Fibroblast of lung (primary cell): ENCODE measurements at places on chromosomes 6 and 20.
A peak's percentile ranks its signal among the peaks of the same experiment; 100 is the strongest.

DNA sequence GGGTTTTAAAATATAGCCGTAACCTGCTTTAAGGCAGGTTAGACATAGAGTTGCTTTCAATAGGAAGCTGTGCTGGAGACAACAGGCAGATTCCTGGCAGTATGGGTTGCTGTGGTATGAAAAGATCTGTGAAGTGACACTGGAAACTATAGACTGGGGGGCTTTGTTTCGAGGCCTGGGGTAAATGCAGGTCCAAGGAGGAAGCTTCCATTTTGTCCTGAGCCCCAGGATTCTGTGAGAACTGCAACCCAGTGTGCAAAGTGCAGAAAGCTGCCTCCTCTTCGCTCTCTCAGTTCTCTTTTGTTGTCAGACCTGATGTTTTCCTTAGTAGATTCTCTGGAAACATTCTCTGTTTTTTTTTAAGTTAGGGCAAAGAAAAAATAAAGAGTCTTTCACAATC lies 86.9 kb downstream of the LYRM4 start:
- DNase-seq, result no peak

DNA sequence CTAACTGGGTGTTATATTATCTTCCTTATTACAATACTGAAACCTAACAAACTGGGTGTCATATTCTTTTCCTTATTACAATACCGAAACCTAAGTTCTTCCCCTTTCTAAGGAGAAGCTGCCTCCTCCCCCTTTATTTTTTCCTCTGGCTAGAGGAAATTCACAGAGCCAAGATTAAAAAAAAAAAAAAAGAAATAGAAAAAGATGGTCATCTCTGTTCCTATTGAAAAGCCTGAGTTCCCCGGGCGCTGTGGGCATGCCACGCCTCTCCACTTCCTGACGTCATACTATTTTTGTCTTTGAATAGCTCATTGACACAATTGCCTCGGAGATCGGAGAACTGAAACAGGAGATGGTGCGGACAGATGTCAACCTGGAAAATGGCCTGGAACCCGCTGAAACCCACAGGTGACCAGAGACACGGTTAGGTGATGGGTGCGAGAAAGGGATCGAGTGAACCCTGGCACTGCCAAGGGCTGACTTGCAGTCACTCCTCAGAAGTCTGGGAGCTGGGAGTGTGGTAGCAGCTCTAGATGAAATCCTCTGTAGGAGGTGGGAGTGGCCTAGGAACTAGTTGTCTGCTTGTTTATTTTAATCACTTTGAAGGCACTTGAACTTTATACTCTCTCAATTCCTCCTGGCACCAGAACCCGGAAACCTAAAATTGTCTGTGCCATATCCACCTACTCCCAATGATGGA lies 82.2 kb upstream of the NAA20 start:
- no peak for DNase-seq

DNA sequence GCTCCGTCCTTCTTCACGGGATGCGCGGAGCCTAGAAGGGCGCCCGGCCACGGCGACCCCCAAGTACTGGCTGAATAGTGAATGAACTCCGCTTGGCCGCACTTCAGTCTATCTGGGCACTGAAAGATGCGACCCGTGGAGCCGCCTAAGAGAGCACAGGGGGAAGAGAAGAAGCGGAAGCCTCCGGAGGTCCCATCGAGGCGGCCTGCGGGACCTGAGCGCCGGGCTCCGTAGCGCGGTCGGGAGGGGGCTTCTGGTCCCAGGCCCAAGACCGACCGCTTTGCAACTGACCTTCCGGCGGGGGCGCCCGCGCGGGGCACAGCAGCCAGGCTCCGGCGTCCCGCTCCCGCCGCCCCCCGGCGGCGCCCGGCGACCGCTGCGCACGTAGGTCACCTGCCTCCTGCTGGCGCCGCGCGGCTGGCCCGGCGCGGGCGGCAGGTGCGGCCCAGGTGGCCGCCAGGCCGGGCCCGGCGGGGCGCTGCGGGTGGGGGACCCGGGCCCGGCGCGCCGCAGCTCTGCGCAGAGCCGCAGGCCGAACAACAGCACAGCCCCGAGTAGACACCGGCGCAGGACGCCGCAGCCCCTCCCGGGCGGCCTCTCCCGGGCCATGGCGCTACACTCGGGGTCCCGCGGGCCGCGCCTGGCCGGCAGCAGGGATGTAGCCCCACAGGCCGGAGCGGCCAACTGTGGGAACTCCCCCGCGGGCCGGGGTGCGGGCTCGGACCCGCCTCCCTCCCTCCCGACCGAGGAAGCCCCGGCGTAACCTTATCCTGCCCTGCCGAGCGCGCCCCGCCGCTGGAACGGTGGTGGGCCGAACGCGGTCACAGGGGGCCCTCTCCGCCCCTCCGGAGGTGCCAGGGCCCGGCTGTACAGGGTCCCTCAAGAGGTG lies at the start of gene METTL24:
Gene METTL24 (minus strand): TSS at position 686 of the 889 bp plus-strand sequence. CDS start 77 bp downstream, at position 609.
- DNase-seq, result no peak

DNA sequence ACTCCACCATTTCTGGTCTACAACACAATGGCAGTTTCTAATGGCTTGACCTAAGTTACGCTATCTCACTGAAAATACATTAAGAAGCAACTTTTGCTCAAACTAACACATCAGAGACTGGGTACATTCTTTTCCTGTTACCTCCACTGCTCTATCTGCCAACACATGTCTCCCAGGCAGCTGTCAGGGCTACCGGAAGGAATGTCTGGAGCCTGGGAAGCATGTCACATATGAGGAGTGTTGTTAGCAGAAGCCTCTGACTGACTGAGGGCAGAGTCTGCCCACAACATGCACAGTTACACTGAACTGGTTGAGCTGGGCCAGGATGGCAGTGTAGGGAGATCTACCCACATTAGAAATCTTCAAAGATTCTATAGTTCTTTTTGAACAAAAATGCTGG lies 264.5 kb downstream of the KIF16B start:
- DNase-seq, result peak; percentile 15

- DNase-seq, result no peak
These were observed 17.2 kb upstream of the WFDC10A start for GRCh38 chr20:45612314-45612713.

DNA sequence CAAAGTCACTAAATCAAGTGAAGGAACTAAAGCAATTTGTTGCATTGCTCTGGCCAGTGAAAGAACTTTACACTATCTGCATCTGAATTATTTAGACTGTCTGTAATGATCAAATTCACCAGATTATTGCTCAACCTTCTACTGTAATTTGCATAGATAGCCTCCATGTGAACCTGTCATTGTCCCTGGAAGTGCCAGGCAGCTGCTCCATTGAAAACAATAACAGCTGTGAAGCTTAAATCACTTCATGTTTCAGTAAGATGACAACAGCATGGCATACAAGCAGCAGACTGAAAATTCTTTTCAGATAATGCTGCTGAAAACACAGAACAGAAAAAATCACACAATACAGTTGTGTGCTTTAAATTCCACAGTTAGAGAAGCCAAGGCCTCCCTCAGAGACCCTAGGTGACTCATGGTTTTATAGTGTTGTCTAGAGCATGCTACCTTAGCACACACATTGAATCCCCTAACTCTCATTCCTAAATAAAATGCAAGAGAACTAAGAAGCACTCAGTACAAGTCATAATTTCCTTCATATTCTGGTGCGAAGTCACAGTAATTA lies 248.9 kb downstream of the TPBG start:
- DNase-seq, result no peak

DNA sequence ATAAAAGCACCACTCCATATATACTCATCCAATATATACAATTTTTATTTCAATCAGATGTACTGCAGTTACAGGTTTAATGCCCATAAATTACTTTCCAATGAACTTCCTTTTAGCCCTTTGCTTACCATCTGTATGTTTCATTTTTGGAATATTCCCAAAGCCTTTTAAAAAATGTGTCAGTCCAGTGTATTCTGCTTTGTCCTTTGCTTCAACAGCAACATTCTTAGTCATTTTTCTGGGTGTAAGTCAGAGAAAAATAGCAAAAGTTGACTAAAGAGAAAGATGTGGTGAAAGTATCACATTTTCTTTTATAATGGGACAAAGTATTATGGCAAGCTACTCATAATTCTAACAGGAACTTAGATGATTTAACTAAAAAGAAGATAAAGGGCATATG lies 15.2 kb downstream of the DSE start:
- no peak for DNase-seq

GRCh38 chr6:166333172-166333995 lies 9.0 kb downstream of the SFT2D1 start:
- DNase-seq, result no peak

- peak; percentile 16 for DNase-seq
These were observed 129.4 kb downstream of the CDH26 start for GRCh38 chr20:60087563-60088105.

DNA sequence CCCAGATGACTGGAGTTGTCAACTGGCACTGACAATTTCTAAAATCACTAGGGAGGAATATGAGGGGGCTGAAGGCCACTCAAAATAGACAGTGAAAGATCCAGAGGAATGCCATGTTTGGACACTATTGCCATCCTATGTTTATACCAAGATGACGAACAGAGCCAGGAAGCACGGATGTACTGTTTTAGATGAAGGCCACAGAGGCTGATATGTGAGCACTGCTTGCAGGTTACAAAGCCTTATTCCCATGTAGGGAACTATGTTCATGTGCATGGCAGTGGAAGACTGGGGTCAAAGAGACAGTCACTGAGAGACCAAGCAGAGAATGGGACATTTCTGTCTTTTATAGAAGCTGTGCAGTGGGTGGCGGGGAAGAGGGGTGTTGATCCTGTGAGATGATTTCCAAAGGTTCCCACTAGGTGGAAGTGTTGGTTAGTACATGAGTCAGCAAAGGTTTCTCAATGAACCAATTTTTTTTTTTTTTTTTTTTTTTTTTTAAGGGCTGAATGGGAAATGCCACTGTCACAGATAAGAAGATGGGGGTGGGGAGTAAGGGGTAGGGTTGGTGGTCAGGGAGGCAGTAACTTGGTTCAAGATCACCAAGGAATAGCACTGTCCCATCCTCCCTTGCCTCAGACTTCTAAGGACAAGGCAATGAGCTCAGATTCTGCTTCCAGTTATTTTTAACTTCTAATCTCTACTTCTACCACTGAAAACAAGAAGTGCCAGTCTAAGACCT lies 46.7 kb upstream of the MOCS1 start:
- peak; percentile 58 for DNase-seq

- no peak for DNase-seq
These were observed 4.8 kb downstream of the SRPK1 start for GRCh38 chr6:35916056-35916455.

GRCh38 chr6:12001004-12001705 lies 11.0 kb upstream of the HIVEP1 start:
- DNase-seq, result peak; percentile 67

DNA sequence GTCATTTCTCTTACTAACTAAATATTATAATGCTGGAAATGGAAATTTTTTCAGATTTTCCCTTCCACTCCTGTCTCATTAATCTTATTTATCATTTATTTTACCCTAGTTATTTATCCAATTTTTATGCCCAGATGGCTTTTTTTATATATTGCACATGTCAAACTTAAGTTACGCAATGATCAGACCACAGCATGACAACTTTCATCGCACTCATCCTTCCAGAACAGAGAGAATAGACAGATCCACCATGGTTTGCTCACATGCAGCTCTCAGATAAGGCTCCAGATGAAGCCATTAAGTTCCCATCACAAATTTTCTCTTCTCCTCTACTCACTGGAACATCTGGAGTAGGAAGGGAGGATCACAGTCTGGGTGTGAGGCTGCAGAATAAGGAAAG lies 48.7 kb downstream of the MAP7 start:
- DNase-seq, result no peak

GRCh38 chr20:62804021-62804626 lies 511 bp upstream of the OGFR start:
- DNase-seq, result no peak

DNA sequence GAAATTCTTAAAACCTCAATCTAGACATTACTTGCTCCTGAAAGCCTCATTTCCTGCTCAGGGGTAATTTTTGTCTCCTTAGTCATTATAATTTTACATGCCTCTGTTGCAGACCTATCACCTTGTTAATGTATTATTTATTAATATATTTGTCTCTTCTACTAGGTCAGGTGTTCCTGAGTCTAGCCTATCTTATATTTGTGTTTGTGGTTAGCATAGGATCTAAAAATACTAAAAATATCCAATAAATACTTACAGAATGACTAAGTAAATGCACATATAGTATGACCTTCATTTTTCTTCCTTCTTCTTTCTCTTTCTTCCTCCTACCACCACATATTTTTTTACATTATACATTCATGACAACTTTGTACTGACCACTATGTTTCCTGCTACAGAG lies 268.9 kb upstream of the HS3ST5 start:
- DNase-seq, result no peak

DNA sequence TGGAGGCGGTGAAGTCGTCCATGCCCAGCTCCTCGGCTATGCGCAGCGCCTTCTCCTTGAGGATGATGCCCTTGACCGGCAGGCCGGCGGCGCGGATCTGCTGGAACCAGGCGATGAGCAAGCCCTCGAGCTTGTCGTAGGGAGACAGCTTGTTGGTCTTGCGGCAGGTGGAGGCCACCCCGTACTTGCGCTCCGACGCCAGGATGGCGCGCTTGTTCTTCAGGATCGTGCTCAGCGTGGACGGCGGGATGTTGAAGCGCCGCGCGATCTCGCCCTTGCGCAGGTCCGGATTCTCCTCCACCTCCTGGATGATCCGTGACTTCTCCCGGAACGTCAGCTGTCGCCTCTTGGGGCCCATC lies 435 bp downstream of the CENPB start:
- peak; percentile 69 for DNase-seq

GRCh38 chr6:119481976-119482375 lies 132.4 kb upstream of the MAN1A1 start:
- DNase-seq, result no peak

GRCh38 chr6:31797588-31797987 lies 2.0 kb upstream of the VARS1 start:
- no peak for DNase-seq

DNA sequence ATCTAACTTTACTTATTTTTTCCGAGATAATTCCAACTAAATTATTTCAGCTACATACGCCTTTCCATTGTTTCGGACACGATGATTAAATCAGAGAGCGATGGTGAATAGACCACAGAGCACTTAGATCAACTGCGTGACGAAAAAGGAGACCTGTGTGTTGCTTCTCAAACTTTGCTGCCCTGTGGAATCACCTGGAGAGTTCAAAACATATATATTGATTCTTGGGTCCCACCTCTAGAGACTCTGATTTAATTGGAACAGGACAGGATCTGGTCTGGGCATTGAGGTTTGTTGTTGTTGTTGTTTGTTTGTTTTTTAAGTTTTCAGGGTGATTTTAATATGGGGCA lies 401 bp upstream of the TNFRSF21 start:
- no peak for DNase-seq

GRCh38 chr6:124551711-124552233 lies 410.5 kb upstream of the RNF217 start:
- peak; percentile 41 for DNase-seq

GRCh38 chr6:155472886-155473285 lies 17.2 kb upstream of the NOX3 start:
- DNase-seq, result peak; percentile 18

GRCh38 chr20:62876902-62877816 lies 15.5 kb upstream of the TCFL5 start:
- no peak for DNase-seq

DNA sequence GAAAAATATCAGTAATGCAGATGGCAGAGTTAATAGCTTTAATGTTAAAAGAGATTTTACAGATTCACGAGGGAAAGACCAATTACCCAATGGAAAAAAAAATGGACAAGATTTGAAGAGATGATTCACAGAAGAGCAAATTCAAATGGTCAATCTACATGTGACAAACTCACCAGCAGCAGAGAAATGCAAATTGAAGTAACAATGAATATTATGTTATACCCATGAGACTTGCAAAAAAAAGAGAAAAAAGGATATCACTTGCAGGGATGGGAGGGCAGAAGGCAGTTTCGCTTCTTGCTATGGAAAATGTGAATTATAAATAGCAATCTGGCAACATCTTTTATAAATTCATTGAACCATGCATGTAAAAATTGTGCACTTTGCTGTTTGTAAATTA lies 55.9 kb downstream of the PROKR2 start:
- DNase-seq, result no peak

- no peak for DNase-seq
These were observed 667.9 kb downstream of the EPM2A start for GRCh38 chr6:145067430-145067829.
